Caki2 (cell line): ENCODE measurements at places on chromosomes 7 and 10.
A peak's percentile ranks its signal among the peaks of the same experiment; 100 is the strongest.

- DNase-seq, result no peak
Measured at GRCh38 chr7:132211971-132212370, 364.3 kb downstream of the PLXNA4 start.

DNA sequence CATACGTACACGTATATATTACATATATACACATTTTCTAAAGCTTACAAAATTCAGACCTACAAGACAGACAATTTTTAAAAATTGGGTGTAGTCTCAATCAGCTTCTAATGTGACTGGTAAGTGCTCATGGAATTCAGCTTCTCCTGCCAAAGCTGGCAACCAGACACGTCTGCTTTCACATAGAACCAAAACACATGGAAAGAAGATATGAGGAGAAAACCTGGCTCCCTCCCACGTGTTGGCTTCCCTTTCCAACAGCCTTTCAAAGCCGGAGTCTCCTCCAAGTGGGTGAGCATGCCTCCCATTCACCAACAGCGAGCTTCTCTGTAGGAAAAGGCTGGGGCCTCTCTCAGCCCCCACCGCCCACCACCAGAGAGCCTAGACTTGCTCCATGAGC is 33.4 kb downstream of the CDCA7L start:
- no peak for DNase-seq

DNA sequence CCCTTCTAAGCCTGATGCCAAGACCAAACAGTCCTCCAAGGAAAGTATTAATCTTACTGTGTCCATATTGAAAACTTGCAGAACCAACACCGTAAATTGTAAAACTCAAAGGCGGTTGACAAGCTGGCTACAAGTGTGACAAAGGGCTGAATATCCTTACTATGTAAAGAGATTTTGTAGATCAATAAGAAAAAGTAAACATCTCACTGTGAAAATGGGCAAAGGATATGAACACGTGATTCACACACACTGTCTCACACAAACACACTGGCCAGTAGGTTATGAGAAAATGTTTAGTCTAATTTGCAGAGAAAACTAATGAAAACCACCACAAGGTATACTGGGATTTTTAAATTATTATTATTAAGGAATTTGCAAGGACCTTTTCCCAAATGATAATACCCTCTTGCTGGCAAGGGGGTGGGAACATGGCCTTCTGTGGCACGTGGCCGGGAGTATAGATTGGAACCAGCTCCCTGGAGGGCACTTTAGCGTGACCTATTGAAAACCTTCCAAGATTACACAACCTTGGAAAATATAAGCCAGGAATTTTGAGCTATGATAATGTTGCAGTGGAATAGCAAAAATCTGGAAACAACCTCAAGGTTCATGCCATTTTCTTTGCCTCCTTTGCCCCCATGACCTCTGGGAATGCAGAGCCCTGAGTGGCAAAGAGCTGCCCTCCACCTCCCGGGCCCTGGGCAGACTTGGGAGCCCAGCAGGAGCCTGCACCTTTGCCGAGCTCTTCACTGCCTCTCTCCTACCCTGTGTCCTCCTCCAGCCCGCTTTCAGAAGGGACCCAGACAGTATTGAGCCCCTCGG is 26.2 kb upstream of the SLC29A3 start:
- no peak for DNase-seq

GRCh38 chr7:21617513-21617912 is 74.7 kb downstream of the DNAH11 start:
- DNase-seq, result no peak

DNA sequence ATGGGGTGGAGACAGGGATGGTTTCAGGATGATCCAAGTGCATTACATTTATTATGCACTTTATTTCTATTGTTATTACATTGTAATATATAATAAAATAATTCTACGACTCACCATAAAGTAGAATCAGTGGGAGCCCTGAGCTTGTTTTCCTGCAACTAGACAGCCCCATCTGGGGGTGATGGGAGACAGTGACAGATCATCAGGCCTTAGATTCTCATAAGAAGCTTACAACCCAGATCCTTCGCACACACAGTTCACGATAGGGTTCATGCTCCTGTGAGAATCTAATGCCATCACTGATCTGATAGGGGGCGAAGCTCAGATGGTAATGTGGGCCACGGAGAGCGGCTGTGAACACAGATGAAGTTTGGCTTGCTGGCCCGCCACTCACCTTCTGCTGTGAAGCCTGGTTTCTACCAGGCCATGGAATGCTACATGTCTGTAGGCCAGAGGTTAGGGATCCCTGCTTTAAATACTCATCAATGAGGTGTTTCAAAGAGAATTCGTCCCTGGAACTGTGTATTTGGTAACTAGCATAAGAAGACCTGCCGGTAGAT is 21.2 kb upstream of the PRKCQ start:
- DNase-seq, result no peak

DNA sequence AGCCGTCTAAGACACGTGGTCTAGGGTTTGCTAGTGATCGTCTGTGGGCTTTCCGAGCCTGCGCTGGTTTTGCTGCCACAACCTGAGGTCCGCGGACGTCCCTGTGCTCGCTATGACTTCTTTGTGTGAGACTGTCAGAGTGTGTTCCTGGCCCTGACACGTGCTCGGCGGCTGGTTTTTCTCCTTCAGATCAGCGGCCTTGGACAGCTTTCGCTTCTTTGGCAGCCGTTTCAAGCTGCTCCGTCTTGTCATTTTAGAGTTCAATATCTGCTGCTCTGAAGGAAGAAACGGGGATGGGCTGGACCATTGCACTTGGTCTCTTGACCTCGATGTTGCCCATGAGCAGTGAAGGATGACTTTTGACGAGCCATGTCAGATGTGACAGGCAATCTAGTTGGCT is 147.3 kb downstream of the MGMT start:
- peak; percentile 6 for DNase-seq

GRCh38 chr7:75536940-75537538 is 44.9 kb downstream of the SPDYE5 start:
- DNase-seq, result no peak

DNA sequence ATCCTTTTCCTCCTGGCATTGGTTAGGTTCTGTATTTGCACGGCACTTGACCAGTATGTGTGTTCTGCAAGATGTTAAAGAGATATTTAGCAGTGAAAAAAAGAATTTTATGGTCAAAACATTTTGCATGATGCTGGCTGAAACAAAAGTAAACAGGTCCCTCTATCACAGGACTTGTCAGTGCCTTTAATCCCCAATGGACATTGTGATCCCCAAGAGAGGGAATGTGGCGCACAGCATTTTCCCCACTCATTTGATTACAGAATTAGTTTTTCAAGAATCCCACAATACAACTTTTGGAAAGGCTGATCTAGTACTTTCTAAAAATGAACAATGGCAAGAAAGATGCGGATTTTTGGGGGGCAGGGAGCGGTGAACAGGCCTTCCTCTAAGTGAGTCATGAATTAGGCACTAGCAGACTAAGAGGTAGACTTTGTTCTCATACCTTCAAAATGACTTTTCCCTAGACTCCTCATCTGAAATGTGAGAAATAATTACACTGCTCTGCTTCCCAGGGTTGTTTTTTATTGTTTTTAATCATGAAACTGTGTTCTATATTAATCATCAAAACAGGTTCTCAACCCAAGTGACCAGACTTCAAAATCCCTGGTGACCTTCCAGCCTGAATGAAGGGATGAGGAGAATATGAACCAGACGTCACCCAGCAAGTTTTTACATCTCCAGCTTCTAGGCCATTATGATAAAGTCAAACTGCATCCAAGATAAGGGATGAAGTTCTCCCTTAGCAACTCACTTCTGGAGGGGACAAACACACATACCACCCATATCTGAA is 8.6 kb downstream of the FBXW4 start:
- no peak for DNase-seq

- DNase-seq, result no peak
Measured at GRCh38 chr7:473870-474604, 45.6 kb downstream of the PDGFA start.

DNA sequence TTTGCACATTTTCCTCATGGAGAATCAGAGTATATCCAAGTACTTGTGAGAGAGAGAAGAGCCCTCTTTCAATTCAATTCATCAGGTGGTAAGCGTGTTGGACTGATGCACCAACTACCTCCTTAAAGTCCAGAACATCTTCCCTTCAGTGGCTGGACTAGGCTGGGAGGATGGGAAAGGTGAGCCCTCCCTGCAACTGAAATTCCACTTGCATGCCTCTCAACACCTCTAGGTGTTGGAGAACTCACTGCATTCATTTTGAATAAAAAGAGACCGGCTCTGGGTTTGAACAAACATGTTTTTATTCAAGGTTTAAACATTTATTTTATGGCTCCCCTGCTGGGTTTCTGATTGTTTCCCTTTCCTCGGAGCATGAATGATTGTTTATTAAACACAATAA is 573.5 kb downstream of the CCSER2 start:
- DNase-seq, result no peak

- DNase-seq, result no peak
Measured at GRCh38 chr10:78109210-78109609, 75.5 kb downstream of the RPS24 start.

DNA sequence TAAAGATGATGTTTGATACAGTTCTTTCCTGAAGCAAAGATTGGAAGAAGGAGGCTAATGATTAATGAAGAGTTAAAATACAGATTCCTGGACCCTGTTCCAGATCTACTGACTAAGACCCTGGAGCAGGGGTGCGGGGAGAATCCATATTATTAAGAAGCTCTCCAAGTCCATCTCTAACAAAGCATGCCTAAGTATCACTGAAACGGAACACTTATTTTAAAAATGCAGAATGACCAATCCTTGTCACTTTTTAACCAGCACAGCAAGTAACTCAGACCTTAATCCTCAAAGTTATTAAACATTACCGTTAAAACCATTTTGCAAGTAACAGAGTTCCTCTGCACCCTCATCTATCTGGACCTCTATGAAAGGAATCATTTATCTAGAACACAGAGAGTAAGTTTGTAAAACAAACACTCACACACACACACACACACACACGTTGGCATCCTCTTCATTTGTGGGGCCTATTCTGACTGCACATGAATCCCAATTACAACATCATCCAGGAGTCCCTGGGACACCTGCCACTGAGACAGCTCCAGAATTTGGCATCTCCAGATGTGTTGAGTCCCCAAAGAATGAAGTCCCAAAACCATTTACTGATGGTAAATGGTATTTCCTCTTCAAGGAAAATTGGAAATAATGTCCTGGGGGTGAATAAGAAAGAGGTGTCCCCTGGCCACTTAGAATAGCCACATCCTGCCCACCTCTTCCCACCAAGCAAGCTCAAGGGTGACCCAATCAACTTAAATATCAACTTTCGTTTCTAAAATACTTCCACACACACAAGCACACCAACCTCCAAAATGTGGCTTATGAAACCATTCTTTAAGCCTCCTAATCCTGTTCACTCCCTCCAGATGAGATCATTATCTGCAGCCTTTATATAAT is 117.5 kb downstream of the PARD3 start:
- peak; percentile 96 for DNase-seq

DNA sequence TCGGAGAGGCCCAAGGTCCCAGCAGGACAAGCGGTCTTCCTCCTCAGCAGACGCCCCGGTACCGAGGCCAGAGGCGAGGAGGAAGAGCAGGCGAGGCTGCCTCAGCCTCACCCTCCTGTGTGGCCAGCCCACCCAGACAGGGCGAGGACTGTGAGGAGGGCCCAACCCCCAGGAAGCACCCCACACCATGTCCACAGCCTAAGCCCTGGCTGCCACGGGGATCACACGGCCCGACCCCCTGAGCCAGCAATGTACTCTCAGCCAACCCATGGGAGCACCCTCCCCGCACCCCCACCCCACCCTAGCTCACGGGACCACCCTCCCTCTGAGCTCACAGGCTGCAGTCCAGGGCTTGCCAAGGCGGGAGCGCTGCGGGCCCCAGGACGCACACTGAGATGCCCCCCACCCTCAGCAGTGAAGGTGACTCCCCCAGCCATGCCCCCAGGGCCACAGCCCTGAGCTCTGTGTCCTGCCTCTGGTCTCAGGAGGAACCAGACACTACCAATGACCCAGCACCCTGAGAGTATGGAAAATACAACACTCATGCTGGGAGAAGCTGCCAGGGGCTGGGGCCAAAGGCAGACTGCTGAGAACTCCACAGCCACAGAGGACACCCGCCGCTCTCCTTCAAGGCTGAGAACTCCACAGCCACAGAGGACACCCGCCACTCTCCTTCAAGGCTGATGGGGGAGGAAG is 93.6 kb downstream of the MAD1L1 start:
- no peak for DNase-seq
